Fibroblast of skin of left biceps (primary cell): ENCODE measurements at places on chromosomes 3 and 15.

GRCh38 chr3:43760938-43761337 lies 70.2 kb downstream of the ABHD5 start:
- DNase-seq, result no peak

DNA sequence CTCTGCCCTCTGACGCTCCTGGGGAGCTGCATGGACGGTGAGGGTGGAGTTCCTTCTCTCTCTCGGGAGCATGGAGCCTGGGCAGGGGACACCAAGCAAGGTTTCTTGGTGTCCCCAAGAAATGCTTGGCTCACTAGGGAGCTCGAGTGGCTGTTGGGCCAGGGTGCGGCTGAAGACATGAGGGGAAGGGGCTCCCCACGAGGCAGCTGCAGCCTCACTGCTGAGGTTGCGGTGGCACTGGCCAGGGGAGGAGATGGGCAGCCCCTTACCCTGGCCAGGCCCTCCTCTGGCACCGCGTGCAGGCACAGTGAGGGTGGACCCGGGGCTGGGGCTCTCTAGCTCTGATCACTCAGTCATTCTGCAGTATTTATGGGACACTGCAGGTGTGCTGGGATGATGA lies 43.5 kb upstream of the SLC41A3 start:
- no peak for DNase-seq

DNA sequence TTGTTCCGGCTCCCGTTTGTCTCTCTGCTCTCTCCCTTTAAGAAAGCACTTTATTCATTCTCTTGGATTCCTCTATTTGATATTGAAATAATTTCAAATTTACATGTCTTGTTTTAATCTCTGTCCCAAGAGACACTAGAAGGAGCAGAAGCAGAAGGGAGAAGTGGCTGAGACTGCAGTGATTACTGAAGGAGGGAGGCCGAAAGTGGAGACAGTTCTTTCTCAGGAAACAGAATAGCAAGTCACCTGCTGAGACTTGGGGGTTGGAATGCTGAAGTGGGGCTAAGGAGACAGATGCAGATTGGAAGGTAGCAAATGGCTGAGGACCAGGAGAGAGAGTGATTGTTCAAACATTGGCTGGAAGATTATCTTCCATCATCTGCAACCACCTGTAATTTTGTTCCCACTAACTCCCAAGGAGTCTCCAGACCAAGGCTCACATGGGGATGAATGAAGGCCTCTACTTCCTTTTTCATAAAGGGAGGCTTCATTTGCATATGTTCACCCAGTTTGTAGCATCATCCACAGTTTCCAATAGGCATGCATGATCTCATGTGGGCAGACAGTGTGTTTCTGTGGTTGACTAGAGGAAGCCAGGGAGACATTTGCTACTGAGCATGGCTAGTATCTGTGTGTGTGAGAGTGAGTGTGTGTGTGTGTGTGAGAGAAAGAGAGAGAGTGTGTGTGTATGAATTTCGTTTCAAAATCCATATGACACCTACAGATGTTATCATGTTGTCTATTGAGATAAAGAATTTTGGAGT lies 24.0 kb downstream of the LTF start:
- no peak for DNase-seq

DNA sequence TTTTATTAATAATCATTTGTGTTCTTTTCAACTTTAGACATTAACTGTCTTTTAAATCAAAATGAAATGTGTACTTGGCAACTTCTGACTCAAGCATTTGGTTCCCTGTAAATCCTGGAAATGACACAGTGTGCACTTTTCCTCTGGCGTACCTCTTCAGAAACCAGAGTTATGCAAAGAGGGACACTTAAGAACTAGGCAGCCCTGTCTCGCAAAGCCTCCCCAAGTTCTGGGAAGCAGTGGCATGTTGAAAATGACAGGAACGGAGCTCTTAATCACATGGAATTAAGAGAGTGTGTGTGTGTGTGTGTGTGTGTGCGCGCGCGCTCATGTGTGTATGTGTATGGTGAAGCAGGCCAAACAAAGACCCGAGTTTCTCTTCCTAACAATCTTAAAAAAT lies 707.4 kb downstream of the MECOM start:
- DNase-seq, result no peak

- DNase-seq, result peak; percentile 30
These were observed 246.4 kb downstream of the ALCAM start for GRCh38 chr3:105613120-105613519.

- DNase-seq, result no peak
These were observed 3.5 kb downstream of the SPINT1 start for GRCh38 chr15:40847223-40847961.

- DNase-seq, result no peak
These were observed 4.2 kb downstream of the HHATL start for GRCh38 chr3:42698216-42698910.

GRCh38 chr3:161393803-161394202 lies 22.5 kb upstream of the SPTSSB start:
- DNase-seq, result no peak
